ENCODE measurements at places on chromosomes 5 and 9. TPM values are rescaled to one million over a fixed set of nuclear protein-coding genes. Genes with fewer than 3 reads are reported as not detected.

CDH9 gene
- total RNA-seq, result not detected

ZNF483 gene
- total RNA-seq, result 6.9 TPM

INSYN2B gene
- total RNA-seq, result 0.19 TPM

IFNW1 gene
- total RNA-seq, result not detected

ARID3C gene
- not detected for total RNA-seq

SLC34A3 gene
- not detected for total RNA-seq

RGS7BP gene
- total RNA-seq, result 11.7 TPM

SYK gene
- total RNA-seq, result 19.5 TPM

IL7R gene
- total RNA-seq, result 4.2 TPM

MLANA gene
- total RNA-seq, result not detected

PCBD2 gene
- 7.4 TPM for total RNA-seq

TPRN gene
- 4.2 TPM for total RNA-seq

SPOCK1 gene
- 106 TPM for total RNA-seq

EXOSC2 gene
- total RNA-seq, result 18.6 TPM

FEM1C gene
- 25.6 TPM for total RNA-seq

GMCL2 gene
- not detected for total RNA-seq

TRIM7 gene
- total RNA-seq, result 3.1 TPM

SETX gene
- total RNA-seq, result 45.3 TPM

GRXCR2 gene
- total RNA-seq, result not detected

SPINK4 gene
- total RNA-seq, result not detected

ENTPD8 gene
- total RNA-seq, result not detected

SLC4A9 gene
- total RNA-seq, result not detected

F12 gene
- 0.93 TPM for total RNA-seq

LRRC19 gene
- total RNA-seq, result not detected

WNT8A gene
- not detected for total RNA-seq

CDKN2A gene
- 1.4 TPM for total RNA-seq

BTNL9 gene
- total RNA-seq, result 13.4 TPM

SPATA31A3 gene
- not detected for total RNA-seq

Data from posterior vena cava (tissue), 2 donors.